Stimulated activated CD4-positive, alpha-beta T cell treated with anti-CD3 and anti-CD28 coated beads, TNF-alpha, amount 100 ng/mL, for 24 hours (primary cell): ENCODE measurements at places on chromosomes 12 and 14.
A peak's percentile ranks its signal among the peaks of the same experiment; 100 is the strongest.

- DNase-seq: no peak
These were observed 16.8 kb upstream of the FAR2 start for GRCh38 chr12:29132316-29132715.

DNA sequence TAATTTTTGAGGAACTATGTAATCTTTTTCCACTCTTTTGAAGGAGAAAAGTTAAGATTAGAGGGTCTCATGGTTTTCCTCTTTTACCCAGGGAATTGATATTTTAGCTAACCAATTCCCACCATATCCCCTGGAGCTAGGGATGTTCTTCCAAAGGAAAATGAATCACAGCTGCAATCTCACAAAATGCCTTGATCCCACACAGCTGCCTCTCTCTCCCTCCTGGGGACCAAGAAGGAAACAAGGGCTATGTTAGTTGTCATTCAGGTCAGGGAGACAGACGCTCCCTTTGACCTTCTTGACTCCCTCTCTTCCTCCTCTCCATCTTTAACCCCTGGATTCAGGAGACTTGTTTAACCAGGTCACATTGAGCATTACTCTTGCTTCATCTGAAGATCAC, 9.5 kb downstream of the DCN start:
- DNase-seq: no peak

- peak; percentile 37 for DNase-seq
These were observed 22.7 kb downstream of the CLIP1 start for GRCh38 chr12:122399592-122400373.

DNA sequence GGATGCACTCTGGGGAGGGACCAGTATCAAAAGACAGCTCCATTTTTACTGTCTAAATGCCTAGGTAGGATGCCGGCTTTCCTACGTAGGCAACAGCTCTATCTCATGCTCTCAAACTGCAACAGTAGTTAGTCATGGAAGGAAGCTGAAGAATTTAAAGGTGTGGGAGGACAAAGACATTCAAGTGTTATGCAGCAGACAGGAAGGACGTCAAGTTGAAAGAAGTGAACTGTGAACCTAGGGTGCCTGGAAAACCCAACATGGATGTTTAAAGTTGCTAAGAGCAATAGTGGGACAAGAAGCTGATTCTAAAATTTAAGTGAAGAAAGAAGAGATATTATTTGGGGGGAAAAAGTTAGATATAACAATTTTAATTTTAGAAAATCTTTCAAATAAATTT, 5.9 kb downstream of the SEC23A start:
- DNase-seq: no peak

DNA sequence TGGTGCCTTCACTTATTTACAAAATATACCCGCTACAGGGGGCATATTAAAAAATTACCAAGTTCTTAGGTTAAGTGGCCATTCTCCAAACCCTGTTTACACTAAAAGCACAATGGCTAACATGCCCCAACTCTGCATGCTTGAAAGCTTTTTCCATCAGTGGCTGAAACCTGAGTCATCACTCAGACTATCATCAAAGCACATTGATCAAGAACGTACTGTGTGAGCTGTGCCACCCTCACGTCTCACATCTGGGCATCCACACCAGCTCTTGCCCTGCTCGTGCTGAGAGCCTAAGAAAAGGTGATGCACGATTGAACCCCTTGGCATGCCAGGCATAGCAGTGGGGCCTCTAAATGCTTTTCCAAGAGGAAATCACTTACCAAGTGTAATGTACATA, 13.2 kb downstream of the AQP6 start:
- DNase-seq: no peak

- DNase-seq: peak; percentile 53
These were observed 840 bp downstream of the PNP start for GRCh38 chr14:20469890-20470602.

GRCh38 chr12:1630133-1630826, 1.2 kb downstream of the WNT5B start:
- DNase-seq: no peak

DNA sequence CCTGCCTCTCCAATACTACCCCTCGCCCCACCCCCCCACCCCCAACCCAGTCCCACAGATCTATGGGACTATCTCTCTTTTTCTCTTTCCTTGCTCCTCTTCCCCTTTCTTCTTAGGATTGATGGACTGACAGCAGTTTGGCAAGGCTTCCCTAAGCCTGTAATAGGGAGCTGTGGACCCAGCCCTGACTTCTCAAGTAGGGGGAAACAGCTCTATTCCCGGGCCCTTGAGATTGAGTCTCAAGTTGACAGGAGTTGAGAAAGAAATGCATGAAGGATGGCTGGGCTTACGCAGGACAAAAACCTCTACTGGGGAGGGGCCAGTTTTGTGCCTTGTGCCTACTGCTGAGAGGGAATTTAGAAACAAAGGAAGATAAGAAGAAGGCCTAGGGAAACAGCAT, 60.4 kb downstream of the SMUG1 start:
- no peak for DNase-seq

GRCh38 chr12:116969615-116970585, 59.1 kb downstream of the FBXW8 start:
- DNase-seq: no peak

DNA sequence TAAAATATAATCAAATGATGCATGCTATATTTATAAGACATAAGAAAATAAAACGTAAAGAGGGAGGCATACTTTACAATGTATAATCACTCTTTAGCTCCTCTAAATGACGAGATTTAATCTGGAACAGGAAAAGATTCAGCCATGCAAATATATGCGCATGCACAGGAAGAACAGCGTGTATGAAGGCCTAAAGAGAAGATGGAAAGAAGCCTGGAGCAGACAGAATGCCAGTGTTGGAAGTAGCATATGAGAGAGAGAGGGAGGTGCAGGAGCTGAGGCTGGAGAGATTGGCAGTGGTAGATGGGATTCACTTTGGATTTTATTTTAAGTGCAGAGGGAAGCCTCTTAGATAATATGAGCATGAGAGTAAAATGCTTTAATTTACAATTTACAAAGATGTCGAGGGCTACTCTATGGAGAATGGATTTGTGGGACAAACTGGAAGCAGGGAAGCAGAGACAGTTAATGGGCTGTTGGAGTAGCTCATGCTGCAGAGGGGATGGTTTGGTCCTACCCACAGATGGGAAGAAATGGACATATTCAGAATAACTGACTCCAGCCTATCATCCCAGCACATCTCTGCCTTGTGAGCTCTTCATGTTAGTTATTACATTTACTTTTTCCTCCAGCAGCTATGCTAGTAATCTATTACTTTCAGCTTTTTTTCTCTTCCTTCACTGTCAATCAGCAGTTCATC, 411.1 kb downstream of the TMTC2 start:
- DNase-seq: no peak

DNA sequence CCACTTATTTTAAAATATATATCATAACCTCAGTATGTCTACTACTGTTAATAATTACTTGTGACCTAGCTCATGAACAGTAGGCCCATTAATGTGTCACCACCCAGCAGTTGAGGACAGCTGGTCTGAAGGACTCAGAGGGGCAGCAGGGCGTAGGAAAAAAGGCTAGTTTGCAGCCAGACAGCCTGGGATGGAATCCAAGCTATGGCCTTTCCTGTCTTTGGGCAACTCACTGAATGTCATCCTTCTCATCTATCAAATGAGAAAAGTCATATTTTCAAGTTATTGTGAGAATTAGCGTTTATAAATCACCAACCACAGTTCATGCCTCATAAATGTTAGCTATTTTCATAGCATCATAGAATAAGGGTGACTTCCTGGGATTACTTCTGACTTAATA, 12.3 kb downstream of the DENND5B start:
- DNase-seq: no peak

- DNase-seq: no peak
These were observed 173.8 kb upstream of the MIS18BP1 start for GRCh38 chr14:45426685-45427282.

GRCh38 chr14:65250162-65250495, 147.8 kb upstream of the MAX start:
- no peak for DNase-seq

- DNase-seq: no peak
These were observed 319.3 kb upstream of the NOVA1 start for GRCh38 chr14:26917086-26917485.

GRCh38 chr12:6891646-6892001, 13.0 kb upstream of the LRRC23 start:
- DNase-seq: no peak

DNA sequence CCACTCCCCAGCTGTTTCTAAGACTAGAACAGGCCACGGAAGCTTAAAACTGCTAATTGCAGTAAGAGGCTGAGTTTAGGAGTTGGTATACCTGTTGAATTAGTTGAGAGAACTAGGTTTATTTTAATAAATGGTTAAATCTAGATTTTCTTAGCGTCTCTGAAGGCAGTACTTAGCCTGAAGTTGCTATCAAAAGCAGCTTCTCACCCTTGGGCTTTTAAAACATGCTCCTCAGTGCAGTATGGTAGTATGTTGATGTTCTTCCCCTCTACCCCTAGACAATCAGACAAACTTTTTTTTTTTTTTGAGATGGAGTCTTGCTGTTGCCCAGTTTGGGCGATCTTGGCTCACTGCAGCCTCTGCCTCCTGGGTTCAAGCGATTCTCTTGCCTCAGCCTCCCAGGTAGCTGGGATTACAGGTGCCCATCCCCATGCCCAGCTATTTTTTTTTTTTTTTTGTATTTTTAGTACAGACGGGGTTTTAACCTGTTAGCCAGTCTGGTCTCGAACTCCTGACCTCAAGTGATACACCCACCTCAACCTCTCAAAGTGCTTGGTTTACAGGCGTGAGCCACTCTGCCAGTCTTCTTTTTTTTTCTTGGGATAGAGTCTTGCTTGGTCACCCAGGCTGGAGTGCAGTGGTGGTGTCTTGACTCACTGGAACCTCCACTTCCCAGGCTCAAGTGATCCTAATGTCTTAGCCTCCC, 6.8 kb downstream of the SRSF5 start:
- DNase-seq: no peak

DNA sequence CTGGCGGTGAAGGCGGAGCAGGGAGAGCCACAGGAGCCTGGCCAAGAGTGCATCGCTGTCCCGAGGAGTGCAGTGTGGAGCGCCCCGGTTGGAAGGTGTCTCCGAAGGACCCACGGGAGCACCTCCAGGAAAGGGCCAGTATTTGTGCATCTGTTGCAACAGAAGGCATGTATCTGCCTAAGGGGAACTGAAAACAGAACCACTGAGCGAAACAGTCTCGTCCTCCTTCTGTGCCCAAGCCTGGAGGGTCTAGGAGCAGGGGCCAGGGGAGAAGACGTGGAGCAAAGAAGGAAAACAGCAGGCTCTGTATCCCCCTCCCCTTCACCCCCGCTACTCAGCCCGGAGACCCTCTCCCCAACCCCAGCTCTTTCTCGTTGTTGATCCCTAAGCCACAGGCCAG, 5.3 kb upstream of the LRRC10 start:
- DNase-seq: no peak

DNA sequence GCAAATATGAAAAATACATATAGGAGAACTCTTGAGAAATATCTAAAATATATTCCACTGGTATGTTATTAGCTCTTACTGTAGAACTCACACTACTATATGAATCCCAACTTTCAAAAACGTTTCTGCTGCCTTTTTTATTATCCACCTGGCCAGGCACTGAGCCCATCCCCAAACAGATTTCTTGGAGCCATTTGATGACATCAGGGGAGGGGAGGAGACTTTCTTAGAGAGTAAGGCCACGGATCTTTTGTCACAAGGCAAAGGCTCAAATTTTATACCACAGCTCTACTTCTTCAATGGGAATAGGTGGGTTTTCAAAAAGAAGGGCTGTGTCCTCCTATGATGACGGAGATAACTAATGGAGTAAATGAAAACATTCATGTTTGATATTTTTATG, 83.0 kb downstream of the SLC25A21 start:
- no peak for DNase-seq

- DNase-seq: no peak
These were observed 53.7 kb downstream of the PAWR start for GRCh38 chr12:79637093-79637492.

GRCh38 chr12:29650371-29650770, 133.4 kb downstream of the TMTC1 start:
- DNase-seq: no peak

- no peak for DNase-seq
These were observed 144.0 kb downstream of the ADAMTS20 start for GRCh38 chr12:43407816-43408645.

GRCh38 chr14:71776471-71777360, 155.5 kb upstream of the RGS6 start:
- no peak for DNase-seq

DNA sequence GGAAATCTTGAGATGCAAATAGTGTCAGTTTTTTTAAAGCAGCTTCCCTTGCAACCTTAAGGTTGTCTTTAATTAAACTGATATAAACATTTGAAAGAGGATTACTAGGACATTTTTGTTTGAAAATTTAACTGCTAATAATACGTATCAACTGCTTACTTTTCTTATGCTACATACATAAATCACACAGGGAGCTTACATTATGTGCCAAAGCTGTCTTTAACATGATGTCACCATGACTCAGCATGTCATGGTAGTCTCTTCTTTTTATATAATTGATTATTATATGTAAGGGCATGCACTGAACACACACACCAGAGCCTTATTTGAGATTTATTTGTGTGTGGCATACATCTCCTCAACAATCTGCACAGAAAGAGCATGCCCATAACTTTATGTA, 63.0 kb upstream of the PTHLH start:
- DNase-seq: no peak

- no peak for DNase-seq
These were observed 114.8 kb downstream of the BCL11B start for GRCh38 chr14:99157246-99157645.

- no peak for DNase-seq
These were observed 536 bp upstream of the DAAM1 start for GRCh38 chr14:59187802-59188460.

GRCh38 chr12:104736307-104736706, 221.8 kb downstream of the SLC41A2 start:
- DNase-seq: no peak

GRCh38 chr12:6469092-6469491, 1.4 kb downstream of the VAMP1 start:
- DNase-seq: no peak

- no peak for DNase-seq
These were observed 116.1 kb downstream of the PLEKHA5 start for GRCh38 chr12:19245666-19246065.

DNA sequence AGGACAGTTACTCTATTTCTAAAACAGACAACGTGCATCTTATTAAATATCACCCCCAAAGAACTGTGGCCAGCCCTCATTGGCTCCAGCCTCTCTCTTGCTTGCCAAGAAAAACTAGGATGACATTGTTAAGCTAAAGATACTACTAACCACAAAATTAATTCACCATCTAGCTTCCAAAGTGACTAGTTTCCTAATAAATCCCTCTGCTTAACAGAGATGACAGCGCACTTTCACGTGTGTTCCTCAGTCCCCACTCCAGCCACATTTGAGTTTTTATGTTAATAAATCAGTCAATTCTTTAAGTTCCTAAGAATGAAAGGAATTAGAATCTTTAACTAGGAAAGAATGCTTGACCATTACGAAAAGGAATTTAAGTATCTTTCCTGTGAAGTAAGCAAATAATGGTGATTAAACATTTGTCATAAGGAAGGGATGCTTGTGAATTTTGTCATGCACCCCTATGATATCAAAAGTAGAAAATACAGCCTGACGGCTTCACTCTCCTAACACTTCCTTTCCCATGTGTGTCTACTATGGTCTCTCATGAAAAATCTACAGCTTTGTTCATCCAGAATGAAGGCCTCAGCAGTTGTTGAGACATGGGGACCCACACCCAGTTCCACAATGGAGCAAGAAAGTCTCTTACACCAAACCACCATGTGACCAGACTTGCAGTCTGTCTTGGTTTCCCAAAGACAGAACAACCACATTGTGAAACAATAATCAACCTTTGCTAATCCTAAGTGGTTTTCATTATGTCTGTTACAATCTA, 8.1 kb downstream of the CORO1C start:
- DNase-seq: no peak

GRCh38 chr14:46464341-46464740, 187.2 kb downstream of the RPL10L start:
- no peak for DNase-seq

- DNase-seq: no peak
These were observed 74.1 kb downstream of the PLXNC1 start for GRCh38 chr12:94222351-94223084.
